Head of caudate nucleus (tissue), 42 donors: ENCODE measurements at places on chromosomes 11 and 22.

- no peak for DNase-seq
These were observed 39.9 kb downstream of the SGSM3 start for GRCh38 chr22:40410272-40410671.

GRCh38 chr11:121412000-121412587 is 40.0 kb upstream of the SORL1 start:
- no peak for DNase-seq

DNA sequence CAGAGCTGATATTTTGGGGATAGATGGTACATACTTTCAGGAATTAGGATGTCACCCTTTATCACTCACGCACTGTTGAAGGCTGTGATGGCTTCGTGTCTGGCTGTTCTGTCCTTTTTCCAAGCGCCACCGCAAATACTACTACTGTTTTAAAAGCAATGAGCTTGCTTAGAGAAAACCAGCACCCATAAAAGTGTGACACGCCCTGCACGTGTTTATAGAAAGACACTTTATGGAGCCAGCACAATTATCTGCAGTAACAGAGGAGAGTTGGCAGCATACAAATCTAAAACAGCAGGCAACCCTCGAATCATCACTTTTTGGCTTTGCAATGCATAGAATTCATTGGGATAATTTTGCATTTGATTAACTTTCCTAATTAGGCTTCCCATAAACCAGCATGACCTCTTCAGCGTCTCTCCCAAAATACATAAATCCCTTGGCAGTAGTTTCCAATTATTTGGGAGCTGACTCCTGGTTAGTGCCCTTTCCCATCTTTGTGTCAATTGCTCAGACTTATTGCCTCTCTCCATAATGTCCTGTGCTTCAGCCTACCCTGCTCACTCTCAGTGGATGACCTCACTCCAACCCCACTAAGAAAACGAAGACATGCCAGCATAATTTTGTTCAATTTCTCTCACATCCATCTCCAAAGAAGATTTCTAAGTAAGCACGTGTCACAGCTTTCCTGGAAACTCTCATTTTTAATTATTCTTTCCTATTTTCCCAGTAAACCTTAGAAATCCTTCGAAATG is 118.7 kb upstream of the LARGE1 start:
- no peak for DNase-seq

DNA sequence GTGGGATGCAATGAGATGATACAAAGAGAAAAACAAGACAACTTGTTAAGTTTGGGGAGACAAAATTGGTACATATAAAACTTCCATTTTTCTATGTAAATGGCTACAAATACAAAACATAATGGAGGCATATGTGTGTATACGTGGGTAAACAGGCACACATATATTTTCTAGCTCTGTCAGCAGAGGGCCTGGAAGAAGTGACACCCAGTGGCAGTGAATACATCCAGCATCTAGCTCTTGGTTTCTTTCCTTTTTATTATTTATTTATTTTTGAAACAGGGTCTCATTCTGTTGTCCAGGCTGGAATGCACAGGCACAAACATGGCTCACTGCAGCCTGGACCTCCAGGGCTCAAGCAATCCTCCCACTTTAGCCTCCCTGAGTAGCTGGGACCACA is 5.0 kb upstream of the RASL10A start:
- DNase-seq: no peak

DNA sequence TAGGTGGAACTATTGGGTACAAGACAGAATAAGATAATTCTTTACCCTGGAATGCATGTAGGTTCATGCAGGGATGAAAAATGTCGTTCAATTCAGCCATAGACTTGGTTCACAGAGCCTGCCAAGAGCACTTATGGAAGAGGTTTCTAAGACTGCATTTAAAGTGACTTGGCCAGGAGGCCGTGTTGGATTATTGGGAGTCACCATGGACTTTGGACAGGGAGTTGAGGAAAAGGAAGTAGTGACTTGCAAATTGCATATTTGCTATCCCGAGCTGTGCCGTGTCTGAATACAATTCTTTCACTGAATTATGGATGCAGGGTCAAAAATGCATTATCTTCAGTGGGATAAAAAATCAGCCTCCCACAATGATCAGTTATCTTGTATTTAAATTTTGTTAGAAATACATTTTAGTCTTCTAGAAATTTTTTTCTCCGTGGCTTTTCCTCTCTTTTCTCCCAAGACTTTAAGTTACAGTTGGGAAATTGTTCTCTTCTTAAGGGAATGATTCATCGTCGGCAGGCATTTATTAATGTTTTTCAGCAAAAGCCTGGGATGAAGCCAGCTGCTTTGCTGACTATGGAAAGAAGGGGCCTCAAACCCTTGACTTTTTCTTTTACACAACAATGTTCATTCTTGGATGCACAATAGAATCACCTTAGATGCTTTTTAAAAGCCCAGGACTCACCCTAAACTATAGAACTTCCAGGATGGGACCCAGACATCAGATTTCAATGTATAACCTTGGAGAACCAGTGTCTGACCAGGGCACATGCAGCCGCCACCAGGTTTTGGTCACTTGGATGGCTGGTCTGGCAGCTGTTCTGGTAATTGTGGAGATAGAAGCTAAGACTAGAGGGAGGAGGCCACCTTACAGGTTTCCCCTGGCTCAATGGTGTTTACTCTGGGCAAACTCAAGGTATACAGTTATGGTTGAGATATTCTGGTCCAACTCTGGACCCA is 70.8 kb downstream of the FAT3 start:
- DNase-seq: no peak

- DNase-seq: no peak
These were observed 602 bp downstream of the NAT10 start for GRCh38 chr11:34105957-34106504.

- peak; percentile 84 for DNase-seq
These were observed 497 bp upstream of the SYT12 start for GRCh38 chr11:67022341-67022933.

DNA sequence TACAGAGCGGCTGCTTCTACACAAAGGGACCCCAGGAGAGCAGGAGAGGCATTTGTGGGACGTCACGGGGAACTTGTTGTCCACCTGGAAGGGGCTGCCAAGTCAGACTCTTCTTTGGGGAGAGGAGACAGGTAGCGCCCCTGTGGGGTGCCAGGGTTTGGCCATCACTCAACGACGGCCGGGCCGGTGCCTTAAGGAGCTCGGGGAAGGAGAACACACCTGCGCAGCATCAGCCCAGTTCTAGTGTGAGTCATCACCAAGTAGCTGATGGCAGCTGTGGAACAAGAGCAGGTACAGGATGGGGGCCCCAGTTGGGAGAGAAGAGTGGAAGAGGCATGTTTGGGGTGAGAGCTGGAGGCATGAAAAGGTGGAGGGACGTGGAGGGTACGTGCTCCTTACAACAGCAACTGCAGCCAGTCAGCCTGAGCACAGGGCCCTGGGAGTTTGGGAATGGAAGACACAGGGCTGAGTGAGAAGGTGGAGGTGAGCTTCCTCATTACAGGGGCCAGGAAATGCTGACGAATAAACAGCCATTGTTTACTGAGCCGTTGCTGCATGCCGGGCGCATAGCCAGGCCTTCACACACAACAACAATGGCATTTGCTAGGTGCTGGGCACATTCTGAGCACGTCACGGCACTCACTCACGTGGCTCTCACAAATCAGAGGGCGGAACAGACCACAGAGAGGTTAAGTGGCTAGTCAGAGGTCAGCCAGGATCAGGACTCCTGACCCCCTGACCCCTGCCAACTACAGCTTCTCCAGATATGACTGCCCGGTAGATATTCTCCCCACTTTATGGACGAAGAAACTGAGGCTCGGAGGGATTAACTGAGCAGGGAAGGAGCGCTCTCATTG is 29.1 kb upstream of the TP53I11 start:
- DNase-seq: no peak

GRCh38 chr11:117641008-117641915 is 155.8 kb downstream of the DSCAML1 start:
- peak; percentile 93 for DNase-seq

DNA sequence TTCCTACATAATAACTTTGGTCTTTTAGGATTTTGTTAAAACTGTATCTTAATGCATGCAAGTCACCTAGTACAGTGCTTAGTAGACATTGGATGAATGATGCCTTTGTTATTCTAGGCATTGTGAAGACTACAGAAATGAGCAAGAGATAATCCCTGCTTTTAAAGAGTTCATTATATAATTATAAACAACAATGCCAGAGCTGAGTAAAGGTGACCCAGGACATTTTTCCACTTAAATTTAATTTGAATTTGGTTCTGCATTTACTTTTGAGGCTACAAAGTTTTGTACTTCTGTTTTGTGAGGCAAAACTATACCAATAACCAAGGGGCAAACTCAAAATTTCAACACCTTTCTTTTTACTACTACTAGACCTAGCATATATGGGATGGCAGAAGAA is 182.0 kb upstream of the SESN3 start:
- DNase-seq: no peak

DNA sequence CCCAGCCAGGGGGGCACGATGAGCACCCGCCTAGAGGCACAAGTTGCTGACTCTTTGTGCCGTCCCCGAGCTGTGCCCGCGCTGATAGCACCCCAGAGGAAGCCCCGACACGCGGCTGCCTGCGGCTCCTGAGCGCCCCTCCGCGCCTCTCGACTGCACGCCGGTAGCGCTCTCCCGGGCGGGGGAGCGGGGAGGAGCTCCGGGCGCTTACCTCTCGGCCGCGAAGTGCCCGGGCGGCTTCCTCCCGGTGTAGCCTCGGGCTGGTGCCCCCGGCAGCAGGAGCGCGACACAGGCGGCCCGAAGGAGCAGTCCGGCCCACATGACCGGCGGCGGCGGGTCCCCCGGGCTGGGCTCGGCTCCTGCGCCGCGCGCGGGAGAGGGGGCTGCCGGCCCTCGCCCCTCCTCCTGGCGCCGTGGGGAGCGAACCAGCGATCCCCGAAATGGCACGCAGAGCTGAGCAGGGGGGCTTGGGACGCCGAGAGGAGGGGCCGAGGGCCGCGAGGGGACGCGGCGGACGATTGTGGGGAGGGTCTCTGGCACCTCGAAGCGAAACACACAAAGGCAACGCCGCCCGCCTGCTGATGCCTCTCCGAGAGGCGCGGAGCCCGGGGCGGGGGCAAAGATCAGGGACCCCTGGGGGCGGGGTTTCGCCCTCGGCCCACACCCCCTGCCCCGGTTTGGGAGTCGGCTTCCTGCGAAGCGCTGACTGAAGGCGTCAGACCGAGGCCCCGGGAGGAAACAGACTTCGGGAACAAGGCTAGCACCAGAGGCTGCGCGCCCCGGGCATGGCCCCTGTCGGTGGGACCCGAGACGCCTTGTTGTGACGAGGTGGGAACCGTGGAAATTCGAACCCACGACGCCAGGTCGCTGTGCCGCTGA is at the start of gene VWCE:
Gene VWCE (minus strand): TSS at position 600 of the 879 bp plus-strand sequence. CDS start 279 bp downstream, at position 321.
- peak; percentile 38 for DNase-seq

- no peak for DNase-seq
These were observed 73.0 kb upstream of the TBCEL start for GRCh38 chr11:120950880-120951279.

GRCh38 chr11:1276866-1277615 is 32.4 kb downstream of the TOLLIP start:
- DNase-seq: no peak

DNA sequence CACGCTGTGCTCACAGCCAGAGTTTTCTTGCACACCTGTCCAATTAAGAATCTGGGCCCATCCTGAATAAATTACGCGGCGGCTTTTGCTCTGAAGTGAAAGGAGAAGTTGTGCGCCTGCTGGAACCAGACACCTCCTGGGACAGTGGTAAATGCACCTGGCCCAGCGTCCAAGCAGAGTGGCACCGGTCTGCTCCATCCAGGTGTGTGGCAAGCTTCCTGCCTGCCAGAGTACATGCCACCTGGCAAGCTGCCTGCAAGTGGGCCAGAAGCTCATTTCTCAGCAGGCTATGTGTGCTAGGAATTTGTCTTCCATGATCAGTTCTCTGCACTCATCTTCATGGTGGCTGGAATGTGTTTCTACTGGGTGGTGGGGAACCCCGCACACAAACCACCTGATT is 660.6 kb downstream of the ETS1 start:
- DNase-seq: no peak

DNA sequence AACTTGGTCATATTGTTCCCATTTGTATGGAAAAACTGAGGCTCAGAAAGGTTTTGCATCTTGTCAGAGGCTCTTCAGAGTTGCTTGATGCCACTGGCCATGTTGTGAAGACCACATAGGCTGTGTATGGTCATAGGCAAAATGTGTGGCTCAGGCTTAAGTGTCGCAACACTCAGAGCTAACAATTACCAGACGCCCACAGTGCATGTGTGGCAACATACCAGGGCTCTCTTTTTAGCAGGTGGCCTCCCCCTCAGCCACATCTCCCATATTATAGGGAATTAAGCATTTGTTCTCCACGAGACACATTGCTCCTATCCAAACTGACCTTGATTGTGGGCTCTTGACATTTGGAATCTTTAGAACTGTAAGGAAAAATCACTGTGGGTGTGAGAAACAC is 802.5 kb downstream of the DLG2 start:
- no peak for DNase-seq

DNA sequence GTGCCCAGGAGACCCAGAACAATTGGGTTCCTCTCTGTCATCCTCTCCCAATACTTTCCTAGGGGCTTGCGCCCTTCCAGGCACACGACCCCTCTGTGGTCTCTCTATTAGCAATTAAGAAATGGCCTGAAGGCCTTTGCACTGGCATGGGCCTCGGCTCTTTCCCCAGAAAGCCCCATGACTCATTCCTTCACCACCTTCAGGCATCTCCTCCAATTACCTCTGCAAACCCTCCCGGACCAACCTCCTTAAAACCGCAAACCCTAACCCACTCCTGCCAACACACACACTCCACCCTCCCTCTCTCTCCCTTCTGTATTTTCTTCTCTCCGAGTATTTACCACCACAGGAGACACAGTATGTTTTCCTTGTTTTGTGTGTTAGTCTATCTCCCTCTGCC is 36.7 kb downstream of the LARGE1 start:
- no peak for DNase-seq

DNA sequence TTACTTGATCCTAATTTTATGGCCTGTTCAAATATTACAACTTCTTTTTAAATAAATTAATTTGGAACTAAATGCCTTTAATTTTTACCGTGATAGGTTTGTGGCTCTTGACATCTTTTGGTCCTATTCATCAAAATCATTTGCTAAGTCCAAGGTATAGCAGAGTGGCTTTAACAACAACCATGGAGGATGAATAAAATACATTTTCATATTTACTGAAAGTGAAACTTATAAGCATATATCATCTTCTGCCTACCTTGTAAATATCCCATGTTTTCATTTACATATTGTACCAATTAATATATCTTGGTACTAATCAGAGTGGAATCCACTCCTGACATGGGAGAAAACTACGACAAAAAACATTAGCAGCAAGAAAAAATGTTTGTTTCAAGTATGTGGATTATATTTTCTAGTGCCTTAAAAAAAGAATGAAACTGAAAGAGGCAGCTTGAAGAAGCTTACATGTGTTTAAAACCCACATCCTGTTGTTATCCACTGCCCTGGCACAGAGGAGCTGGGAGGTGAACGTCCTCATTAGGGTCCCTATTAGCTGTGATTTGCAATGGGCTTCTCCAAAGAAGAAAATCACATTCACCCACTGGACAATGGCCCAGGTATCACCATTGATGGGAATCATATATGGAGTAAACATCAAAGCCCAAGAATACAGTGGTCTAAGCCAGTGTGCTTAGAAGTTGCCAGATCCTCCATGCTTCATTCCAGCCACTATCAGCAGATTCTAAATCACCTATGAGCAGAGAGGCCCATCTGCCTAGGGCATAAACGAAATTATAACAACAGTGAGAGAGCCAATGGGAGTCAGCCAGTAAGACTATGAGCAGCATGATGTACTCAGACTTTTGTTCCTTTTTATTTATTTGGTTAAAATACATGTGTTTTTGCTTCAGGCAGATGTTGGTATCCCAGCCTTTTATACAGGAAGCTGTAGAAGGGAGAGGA is 84.7 kb downstream of the MAML2 start:
- DNase-seq: no peak
